ENCODE measurements at places on chromosomes 16 and 17.

- DNase-seq: no peak
These were observed 17.2 kb downstream of the METRNL start for GRCh38 chr17:83096401-83097224.

- DNase-seq: no peak
These were observed 35.8 kb upstream of the SLC38A10 start for GRCh38 chr17:81330884-81331245.

- no peak for DNase-seq
These were observed 1.2 kb downstream of the DDX5 start for GRCh38 chr17:64504769-64505339.

GRCh38 chr17:53950858-53951250 is 128.1 kb downstream of the KIF2B start:
- no peak for DNase-seq

GRCh38 chr17:77887464-77888241 is 70.8 kb upstream of the TNRC6C start:
- DNase-seq: no peak

GRCh38 chr16:53892155-53892554 is 188.2 kb downstream of the FTO start:
- DNase-seq: no peak

GRCh38 chr16:51637770-51638094 is 486.7 kb upstream of the SALL1 start:
- DNase-seq: no peak

DNA sequence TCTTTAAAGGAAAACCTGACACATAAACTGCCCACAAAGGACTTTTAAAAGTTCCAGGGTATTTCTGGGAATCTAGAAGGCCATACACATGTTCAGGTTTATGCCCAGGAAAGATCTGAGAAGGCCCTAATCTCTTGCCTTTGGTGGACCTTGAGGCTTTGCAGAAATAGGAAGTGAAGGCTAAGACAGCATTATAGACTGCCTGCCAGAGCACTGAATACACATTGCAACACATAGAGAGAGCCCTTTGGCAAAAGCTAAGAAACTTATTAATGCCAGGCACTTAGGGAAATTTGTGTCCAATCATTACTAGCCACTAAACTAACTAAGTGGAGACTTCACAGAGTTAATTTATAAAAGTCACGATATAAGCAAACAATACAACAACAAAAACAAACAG is 70.4 kb downstream of the MMD start:
- no peak for DNase-seq
